ENCODE measurements at places on chromosomes 5 and 9.

- DNase-seq = no peak
Observed at GRCh38 chr9:110922145-110922544, 116.1 kb downstream of the LPAR1 start.

- no peak for DNase-seq
Observed at GRCh38 chr9:70060148-70060882, 16.7 kb downstream of the MAMDC2 start.

DNA sequence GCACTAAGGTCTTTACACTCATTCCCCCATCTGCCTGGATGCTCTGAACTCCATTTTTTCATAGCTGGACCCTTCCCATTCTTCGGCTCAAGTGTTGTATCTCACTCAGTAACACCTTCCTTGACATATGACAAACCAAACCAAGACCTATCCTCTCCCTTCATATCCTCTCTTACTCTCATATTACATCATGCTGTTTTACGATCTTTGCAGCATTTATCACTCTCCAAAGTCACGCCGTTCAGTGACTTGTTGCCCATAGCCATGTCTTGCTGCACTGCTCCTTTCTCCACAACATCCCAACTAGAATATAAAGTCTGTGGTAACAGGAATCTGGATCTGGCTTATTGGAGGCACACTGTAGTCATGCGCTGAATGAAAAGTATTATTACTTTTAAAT, 923.6 kb upstream of the DMAC1 start:
- DNase-seq = no peak

GRCh38 chr9:20848490-20848889, 164.4 kb downstream of the FOCAD start:
- DNase-seq = no peak

GRCh38 chr5:10019236-10019635, 230.5 kb downstream of the ATPSCKMT start:
- DNase-seq = no peak

GRCh38 chr5:172793577-172794488, 22.8 kb upstream of the DUSP1 start:
- DNase-seq = no peak

- no peak for DNase-seq
Observed at GRCh38 chr9:113919871-113920270, 43.8 kb downstream of the ZNF618 start.

GRCh38 chr5:143033535-143034250, 263.5 kb downstream of the ARHGAP26 start:
- DNase-seq = no peak

DNA sequence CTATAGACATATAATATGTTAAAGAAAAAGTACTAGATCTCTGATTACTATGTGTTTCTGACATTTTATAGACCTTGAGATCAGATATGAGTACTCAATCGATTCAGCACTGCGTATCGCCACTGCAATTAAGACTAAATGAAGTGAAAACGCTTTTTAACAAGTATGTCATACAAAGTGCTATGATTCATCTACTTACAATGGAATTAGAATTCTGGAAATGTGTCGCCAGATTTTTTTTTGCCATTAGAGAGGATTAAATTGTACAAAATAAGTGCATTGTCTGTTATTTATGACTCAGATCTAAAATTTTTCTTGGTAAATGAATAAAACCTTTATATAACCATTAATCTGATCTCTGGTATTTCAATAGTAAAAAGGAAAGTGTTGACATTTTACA, 20.0 kb upstream of the AGGF1 start:
- no peak for DNase-seq

- no peak for DNase-seq
Observed at GRCh38 chr9:28853477-28853876, 1280.2 kb upstream of the C9orf72 start.
